ENCODE measurements at places on chromosomes 3 and 15. TPM values are rescaled to one million over a fixed set of nuclear protein-coding genes. Genes with fewer than 3 reads are reported as not detected.

Gene ZPLD1
- total RNA-seq: not detected

Gene UBA5
- 60.4 TPM for total RNA-seq

Gene SMAD6
- 4.0 TPM for total RNA-seq

Gene AGBL1
- not detected for total RNA-seq

Gene KBTBD13
- total RNA-seq: not detected

Gene GLDN
- total RNA-seq: 8.8 TPM

Gene ADIPOQ
- total RNA-seq: 1.3 TPM

Gene RLBP1
- total RNA-seq: not detected

Gene STRIT1
- not detected for total RNA-seq

Gene GOLGA6D
- total RNA-seq: not detected

- H3K4me1 ChIP-seq: no peaks in the 10 kb centered on the region
- H3K36me3 ChIP-seq: no peaks in the 10 kb centered on the region
- H3K27me3 ChIP-seq: no peaks in the 10 kb centered on the region
- H3K27ac ChIP-seq: no peak overlapping the region
Observed at GRCh38 chr3:76490064-76490463, 549.8 kb upstream of the ROBO2 start.

DNA sequence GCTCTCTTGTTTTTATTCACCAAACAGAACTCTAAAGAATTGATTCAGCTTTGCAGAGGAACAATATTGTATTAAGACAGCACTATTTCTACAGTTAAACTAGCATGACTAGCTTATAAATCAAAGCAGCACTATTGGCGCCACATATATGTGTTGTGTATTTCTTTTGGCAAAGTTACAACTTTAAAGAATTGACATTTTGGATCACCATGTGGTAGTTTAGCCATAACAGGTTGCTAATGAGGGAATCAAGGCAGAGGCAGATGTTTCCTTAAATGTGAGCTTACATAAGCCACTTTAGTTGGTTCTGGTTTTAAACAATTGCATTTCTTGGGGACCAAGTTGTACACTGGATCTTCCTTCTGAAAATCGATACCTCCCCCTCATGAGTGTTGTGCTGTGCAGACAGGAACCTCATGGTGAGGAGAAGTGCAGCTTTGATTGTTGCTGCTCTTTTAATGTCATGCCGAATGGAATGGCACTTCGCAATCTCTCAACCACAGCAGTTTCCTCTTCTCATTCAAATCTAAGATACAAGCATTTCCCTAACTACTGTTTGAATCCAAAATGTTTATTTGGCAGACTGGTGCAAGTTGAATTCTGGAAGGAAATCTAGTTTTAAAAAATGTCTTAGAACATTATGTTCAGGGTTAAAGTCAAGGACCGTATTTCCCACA is 151.2 kb downstream of the MYRIP start:
- no peaks in the 10 kb centered on the region for H3K36me3 ChIP-seq
- no peak overlapping the region for H3K27ac ChIP-seq
- H3K4me3 ChIP-seq: no peak overlapping the region
- no peak for DNase-seq

- no peak overlapping the region for H3K4me3 ChIP-seq
- H3K36me3 ChIP-seq: peaks cover 49% of the 10 kb centered on the region
- DNase-seq: no peak
Observed at GRCh38 chr3:30658328-30659052, 52.1 kb downstream of the TGFBR2 start.

GRCh38 chr3:40043444-40043755 is 234.0 kb downstream of the MYRIP start:
- no peak overlapping the region for H3K4me3 ChIP-seq
- peak; percentile 21 for DNase-seq

- DNase-seq: no peak
- H3K36me3 ChIP-seq: no peaks in the 10 kb centered on the region
- no peaks in the 10 kb centered on the region for H3K4me1 ChIP-seq
Observed at GRCh38 chr15:92471288-92471687, 77.6 kb downstream of the ST8SIA2 start.

DNA sequence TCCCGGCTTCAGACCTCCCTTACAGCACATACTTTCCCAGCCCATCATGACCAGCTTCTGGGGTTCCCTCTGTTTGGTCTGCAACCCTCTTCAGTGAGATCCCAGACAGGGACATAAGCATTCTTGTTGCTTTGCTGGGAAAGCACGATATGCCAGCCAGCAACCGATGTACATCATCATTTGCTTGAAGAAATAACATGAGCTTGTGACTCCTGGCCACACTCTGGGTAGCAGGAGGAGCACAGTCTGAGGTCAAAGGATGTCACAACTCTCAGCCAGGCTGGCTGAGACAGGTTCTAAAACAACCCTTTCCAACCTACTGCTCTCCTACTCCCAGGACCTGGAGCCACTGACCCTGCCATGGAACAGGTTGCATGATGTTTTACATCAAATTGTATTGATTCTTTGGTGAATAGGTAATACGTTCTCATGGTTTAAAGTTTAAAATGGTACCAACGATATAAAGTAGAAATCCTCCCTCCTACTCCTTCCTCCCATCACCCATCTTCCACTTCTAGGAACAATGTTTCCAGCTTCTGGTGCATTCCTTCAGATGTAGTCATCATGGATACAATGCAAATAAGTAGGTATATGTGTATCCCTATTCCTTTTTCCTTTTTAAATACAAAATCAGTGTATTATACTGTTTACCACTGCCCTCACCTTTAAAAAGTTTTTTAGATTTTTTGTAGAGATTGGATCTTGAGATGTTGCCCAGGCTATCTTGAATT is 190.3 kb downstream of the OPA1 start:
- no peak overlapping the region for H3K4me3 ChIP-seq
- H3K36me3 ChIP-seq: no peaks in the 10 kb centered on the region
- peaks cover 4% of the 10 kb centered on the region for H3K27me3 ChIP-seq
- H3K4me1 ChIP-seq: no peaks in the 10 kb centered on the region
- no peak for DNase-seq

DNA sequence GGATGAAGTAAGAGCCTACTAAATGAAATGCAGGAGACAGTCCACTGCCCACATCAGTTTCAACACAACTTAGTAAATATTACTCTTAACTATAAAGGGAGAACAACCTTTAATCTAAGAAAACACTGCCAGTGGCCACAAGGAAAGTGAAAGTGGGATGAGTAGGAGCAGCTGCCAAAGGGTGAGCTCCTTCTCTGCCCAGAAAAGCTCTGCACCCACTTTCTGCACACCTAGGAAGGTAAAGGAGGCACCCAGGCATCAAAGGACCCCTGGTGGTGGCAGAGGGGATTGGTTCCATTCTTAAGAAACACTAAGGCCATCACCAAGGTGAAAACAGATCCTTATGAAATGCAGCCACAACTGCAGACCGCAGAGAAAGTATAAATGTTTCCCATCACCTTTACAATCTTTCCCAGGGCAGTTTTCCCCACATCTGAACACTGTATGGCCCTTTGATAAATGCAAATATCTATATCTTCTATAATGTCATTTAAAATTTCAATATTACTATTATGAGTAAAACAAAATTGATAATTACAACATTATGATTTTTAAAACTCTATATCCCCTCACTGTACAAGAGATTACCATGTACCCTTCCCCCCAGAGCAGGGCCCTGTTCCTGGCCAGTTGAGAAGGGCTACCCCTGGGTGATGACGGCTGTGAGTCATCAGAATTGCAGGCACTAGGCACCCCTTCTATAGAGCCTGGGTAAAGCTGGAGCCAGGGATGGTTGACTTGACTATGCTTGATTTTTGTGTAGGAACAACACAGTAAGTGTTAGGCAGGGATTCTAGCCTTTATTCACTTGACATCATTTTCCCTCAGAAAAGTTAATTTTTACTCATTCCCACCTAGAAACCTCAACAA is 92.0 kb downstream of the SNRK start:
- no peak overlapping the region for H3K27ac ChIP-seq
- DNase-seq: peak; percentile 61
- H3K27me3 ChIP-seq: no peaks in the 10 kb centered on the region
- no peak overlapping the region for H3K4me3 ChIP-seq

- no peaks in the 10 kb centered on the region for H3K4me1 ChIP-seq
- no peak for DNase-seq
- no peaks in the 10 kb centered on the region for H3K36me3 ChIP-seq
Observed at GRCh38 chr3:65938676-65939075, 100.0 kb downstream of the MAGI1 start.

- H3K36me3 ChIP-seq: no peaks in the 10 kb centered on the region
- H3K27ac ChIP-seq: no peak overlapping the region
- no peaks in the 10 kb centered on the region for H3K4me1 ChIP-seq
- H3K27me3 ChIP-seq: no peaks in the 10 kb centered on the region
- peak; percentile 36 for DNase-seq
Observed at GRCh38 chr3:30319713-30320112, 286.7 kb upstream of the TGFBR2 start.

- H3K27me3 ChIP-seq: no peaks in the 10 kb centered on the region
- no peaks in the 10 kb centered on the region for H3K4me1 ChIP-seq
- peak overlapping the region; percentile 31 for H3K27ac ChIP-seq
- H3K4me3 ChIP-seq: no peak overlapping the region
Observed at GRCh38 chr3:170751083-170751898, 118.7 kb downstream of the RPL22L1 start.

- peaks cover 3% of the 10 kb centered on the region for H3K36me3 ChIP-seq
- no peak overlapping the region for H3K4me3 ChIP-seq
- no peaks in the 10 kb centered on the region for H3K27me3 ChIP-seq
- no peak overlapping the region for H3K27ac ChIP-seq
Observed at GRCh38 chr3:4718179-4718736, 225.1 kb downstream of the ITPR1 start.
